ENCODE measurements at places on chromosomes 3 and 15.

DNA sequence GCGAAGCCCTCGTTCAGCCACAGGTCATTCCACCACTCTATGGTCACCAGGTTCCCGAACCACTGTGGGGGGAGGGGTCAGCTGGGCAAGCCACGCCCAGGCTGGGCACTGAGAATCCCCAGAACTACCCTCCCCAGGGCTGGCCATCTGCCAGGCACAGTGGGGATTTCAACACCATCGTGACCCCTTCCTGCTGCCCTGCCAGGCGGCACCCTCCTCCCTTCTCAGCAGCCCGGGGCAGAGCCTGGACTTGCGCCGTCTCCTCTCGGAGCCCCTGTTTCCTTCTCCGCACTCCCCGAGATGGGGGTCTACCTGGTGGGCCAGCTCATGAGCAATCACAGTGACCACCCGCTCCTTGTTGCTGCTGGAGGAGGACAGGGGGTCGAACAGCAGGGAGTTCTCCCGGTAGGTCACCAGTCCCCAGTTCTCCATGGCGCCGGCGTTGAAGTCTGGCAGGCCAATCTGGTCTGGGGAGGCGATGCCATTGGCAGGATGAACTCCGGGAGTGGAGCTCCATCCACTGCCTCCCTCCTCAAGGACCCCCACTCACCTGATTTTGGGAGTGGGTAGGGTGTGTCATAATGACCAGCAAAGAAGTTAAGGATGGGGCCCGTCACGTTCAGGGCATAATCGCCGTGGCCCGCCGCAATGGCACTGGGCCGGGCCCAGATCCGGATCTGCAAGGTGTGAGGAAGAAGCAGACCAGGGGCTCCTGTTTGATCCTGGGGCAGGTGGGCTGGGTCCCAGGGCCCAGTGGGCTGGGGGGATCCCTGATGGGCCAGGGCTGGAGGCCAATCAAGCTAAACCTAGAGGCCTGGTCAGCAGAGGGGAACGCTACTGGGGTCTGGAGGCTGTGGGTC, 10.5 kb downstream of the ANPEP start:
- no peak overlapping the region for H3K4me3 ChIP-seq
- peaks cover 21% of the 10 kb centered on the region for H3K27me3 ChIP-seq
- no peak for DNase-seq
- H3K4me1 ChIP-seq, result peaks cover 14% of the 10 kb centered on the region
- no peak overlapping the region for H3K27ac ChIP-seq
- peaks cover 4% of the 10 kb centered on the region for H3K36me3 ChIP-seq

DNA sequence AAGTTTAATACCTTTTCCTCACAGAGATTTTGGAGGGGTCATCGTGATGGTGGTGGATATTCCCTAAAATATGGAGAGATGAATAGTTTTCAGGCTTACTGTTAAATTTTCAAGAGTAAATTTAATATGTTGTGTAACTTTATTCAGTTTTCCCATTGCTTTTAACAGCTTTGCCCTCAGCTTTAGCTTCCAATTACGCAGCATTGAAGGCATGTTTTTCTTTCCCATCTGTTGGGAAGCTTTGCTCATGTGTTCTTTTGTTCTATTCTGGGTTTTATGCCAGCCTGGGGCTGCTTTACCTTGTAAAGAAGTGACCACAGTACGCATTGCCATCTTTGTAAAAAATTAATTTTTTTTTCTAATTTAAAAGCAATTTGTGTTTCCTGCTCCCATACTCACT, 151.5 kb downstream of the B3GALNT1 start:
- no peak for DNase-seq
- no peaks in the 10 kb centered on the region for H3K4me1 ChIP-seq
- no peak overlapping the region for H3K27ac ChIP-seq

DNA sequence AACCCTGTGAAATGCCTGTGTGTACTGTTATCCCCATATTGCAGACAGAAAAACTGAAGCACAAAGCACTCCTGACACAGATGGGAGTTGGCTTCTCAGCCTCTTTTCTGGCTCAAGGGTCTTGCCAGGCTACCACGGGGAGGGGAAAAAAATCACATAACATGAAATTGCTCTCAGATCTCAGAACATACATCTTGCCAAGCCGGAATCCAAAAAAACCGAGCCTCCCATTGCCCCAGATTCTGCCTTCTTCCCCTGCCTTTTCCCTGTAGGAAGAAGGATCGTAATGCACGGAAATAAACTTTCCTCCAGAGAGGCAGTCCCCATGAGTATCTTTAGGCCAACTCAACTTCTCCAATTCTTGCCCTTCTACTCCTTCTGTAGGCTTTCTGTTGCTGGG, 16.6 kb upstream of the MRPS22 start:
- no peak overlapping the region for H3K27ac ChIP-seq
- peaks cover 15% of the 10 kb centered on the region for H3K4me1 ChIP-seq
- no peak overlapping the region for H3K4me3 ChIP-seq

- no peaks in the 10 kb centered on the region for H3K4me1 ChIP-seq
- no peak overlapping the region for H3K27ac ChIP-seq
Measured at GRCh38 chr15:84949043-84949442, 32.6 kb upstream of the PDE8A start.

DNA sequence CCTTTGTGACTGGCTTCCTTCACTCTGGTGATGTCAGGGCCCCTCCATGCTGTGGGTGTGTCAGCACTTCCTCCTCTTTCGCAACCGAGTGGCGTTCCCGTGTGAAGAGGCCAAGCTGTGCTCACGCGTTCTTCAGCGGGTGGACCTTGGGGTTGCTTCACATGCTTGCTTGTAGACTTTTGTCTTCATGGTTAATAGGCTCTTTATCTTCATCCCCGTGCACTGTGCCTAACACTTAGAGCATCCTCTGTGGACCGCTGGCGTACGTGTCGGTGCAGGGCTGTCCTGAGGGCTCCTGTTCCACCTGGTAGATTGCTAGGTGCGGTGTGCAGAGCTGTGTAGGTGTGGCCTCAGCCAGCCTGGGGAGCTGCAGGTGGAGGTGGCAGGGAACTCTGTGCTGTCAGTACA, 182.3 kb downstream of the OR4M2 start:
- H3K27ac ChIP-seq, result no peak overlapping the region
- no peak for DNase-seq
- no peak overlapping the region for H3K4me3 ChIP-seq
- no peaks in the 10 kb centered on the region for H3K36me3 ChIP-seq
- no peaks in the 10 kb centered on the region for H3K27me3 ChIP-seq
- no peaks in the 10 kb centered on the region for H3K4me1 ChIP-seq

GRCh38 chr15:62249501-62249900, 84.4 kb upstream of the C2CD4B start:
- no peak overlapping the region for H3K27ac ChIP-seq
- no peaks in the 10 kb centered on the region for H3K36me3 ChIP-seq
- peaks cover 14% of the 10 kb centered on the region for H3K27me3 ChIP-seq
- no peaks in the 10 kb centered on the region for H3K4me1 ChIP-seq

GRCh38 chr15:33742800-33743199, 225.5 kb upstream of the CHRM5 start:
- H3K27me3 ChIP-seq, result peaks cover 5% of the 10 kb centered on the region
- no peak overlapping the region for H3K4me3 ChIP-seq
- no peak for DNase-seq
- no peaks in the 10 kb centered on the region for H3K36me3 ChIP-seq
- H3K4me1 ChIP-seq, result peaks cover under 1% of the 10 kb centered on the region
- no peak overlapping the region for H3K27ac ChIP-seq

DNA sequence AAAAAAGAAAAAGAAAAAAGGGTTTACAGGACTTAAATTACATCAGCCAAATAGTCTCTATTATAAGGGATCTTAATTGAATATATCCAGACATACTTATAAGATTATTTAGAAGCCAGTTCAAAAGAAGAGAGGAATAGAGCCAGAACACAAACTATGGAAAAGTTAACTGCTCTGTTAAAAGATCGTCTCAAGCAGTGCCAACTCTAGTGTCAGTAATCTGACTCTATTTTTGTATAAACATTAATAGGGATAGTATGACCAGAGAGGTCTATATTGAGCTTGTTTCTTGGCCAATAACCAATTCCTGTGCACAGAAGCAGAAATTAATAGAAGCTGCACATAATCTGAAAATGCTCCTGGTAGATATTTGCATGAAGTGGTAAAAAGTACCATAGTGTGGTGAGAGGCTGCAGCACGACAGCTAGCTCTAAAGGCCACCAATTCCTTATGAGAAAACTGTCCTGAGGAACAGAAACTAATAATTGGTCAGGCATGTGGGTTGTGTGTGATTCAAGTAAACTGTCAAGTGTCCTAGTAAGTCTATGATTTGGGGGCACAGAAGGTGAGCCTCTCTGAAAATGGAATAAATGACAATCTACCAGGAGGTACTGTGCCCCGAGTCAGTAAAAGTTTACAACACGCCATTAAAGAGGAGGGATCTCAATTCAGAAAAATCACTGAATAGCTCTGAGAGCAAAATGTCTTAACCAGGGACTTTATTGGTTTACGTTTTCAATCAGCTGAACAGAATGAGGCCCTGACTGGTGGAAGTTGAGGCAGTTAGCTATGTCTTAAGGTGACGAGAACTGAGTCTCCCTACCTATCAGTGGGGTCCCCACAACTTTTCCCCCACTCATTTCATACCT, 51.5 kb upstream of the NANOGP8 start:
- no peak overlapping the region for H3K27ac ChIP-seq
- peaks cover 7% of the 10 kb centered on the region for H3K27me3 ChIP-seq
- peaks cover 5% of the 10 kb centered on the region for H3K36me3 ChIP-seq
- peaks cover 3% of the 10 kb centered on the region for H3K4me1 ChIP-seq

DNA sequence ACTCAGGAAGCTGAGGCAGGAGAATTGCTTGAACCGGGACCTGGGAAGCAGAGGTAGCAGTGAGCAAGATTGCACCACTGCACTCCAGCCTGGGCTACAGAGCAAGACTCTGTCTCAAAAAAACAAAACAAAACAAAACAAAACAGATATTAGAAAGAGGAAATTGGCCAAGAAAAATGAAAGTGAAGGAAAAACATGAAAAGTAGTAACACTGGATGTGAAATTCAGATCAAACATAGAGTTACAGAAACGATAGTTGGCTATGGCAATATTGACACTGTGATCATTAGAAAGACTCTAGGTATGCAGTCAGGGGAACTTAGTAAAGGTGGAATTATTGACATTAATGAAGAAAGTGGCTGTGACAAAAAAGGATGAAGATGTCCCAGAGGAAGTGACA, 13.2 kb upstream of the TIPARP start:
- no peaks in the 10 kb centered on the region for H3K36me3 ChIP-seq
- peaks cover 13% of the 10 kb centered on the region for H3K4me1 ChIP-seq
- no peaks in the 10 kb centered on the region for H3K27me3 ChIP-seq
- peak overlapping the region; percentile 11 for H3K27ac ChIP-seq
- DNase-seq, result no peak
- peak overlapping the region; percentile 63 for H3K4me3 ChIP-seq

DNA sequence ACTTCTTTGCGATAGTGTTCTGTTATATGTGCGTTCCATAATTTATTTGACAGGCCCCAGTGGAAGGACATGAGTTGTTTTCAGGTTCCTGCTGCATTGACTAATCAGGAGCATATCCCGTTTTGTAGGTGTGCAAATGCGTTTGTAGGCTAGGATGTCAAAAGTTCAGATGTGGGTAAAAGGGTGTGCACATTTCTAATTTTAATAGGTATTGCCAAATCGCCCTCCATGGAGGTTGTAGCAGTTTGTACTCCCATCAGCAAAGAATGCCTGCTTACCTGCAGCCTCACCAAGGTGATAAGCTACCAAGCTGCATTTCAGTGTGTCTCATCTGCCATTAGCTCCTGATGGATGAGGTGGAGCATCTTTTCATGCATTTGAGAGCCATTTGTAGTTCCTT, 36.3 kb downstream of the KLF13 start:
- peak overlapping the region; percentile 53 for H3K4me3 ChIP-seq
- no peak for DNase-seq
- H3K36me3 ChIP-seq, result peaks cover 2% of the 10 kb centered on the region
- H3K27me3 ChIP-seq, result no peaks in the 10 kb centered on the region

DNA sequence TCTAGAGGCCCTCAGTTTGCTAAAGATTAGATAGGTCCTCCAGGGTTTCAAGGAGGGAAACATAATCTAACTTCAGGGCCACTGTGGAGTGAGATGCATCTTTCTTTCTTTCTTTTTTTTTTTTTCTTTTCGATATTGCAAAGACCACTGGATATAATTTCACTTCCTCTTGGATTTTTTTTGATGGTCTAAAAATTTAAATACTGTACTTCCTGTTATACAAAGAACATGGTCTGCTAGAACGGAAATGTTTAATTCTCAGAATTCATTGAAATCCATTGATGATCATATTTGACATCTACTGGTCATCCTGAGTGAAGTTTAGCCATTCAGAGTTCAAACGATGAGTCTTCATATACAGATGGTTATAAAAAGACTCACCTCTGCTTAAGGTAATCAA, 808.8 kb upstream of the LMCD1 start:
- H3K4me3 ChIP-seq, result no peak overlapping the region
- no peaks in the 10 kb centered on the region for H3K36me3 ChIP-seq
- no peak for DNase-seq

- H3K4me1 ChIP-seq, result no peaks in the 10 kb centered on the region
- H3K27me3 ChIP-seq, result peaks cover 1% of the 10 kb centered on the region
- H3K27ac ChIP-seq, result no peak overlapping the region
- no peak overlapping the region for H3K4me3 ChIP-seq
Measured at GRCh38 chr3:117898722-117899522, 1135.7 kb downstream of the IGSF11 start.

- H3K4me1 ChIP-seq, result peaks cover 19% of the 10 kb centered on the region
- H3K4me3 ChIP-seq, result no peak overlapping the region
- H3K27ac ChIP-seq, result peak overlapping the region; percentile 93
- no peak for DNase-seq
- H3K27me3 ChIP-seq, result no peaks in the 10 kb centered on the region
- H3K36me3 ChIP-seq, result peaks cover 34% of the 10 kb centered on the region
Measured at GRCh38 chr3:14451844-14452739, 49.7 kb downstream of the SLC6A6 start.

- no peak overlapping the region for H3K4me3 ChIP-seq
- no peak overlapping the region for H3K27ac ChIP-seq
- H3K36me3 ChIP-seq, result peaks cover 26% of the 10 kb centered on the region
- H3K4me1 ChIP-seq, result peaks cover 8% of the 10 kb centered on the region
Measured at GRCh38 chr3:4841225-4841624, 138.0 kb upstream of the BHLHE40 start.

GRCh38 chr15:87401973-87402372, 854.6 kb downstream of the NTRK3 start:
- DNase-seq, result no peak
- H3K27me3 ChIP-seq, result no peaks in the 10 kb centered on the region
- no peak overlapping the region for H3K4me3 ChIP-seq
- H3K36me3 ChIP-seq, result no peaks in the 10 kb centered on the region

- no peak for DNase-seq
- peaks cover 26% of the 10 kb centered on the region for H3K4me1 ChIP-seq
- H3K27ac ChIP-seq, result peak overlapping the region; percentile 58
- H3K4me3 ChIP-seq, result peak overlapping the region; percentile 90
- no peaks in the 10 kb centered on the region for H3K36me3 ChIP-seq
Measured at GRCh38 chr15:63046917-63047760, 4.6 kb downstream of the TPM1 start.

All from memory B cell (primary cell).